Osteoblast (primary cell): ENCODE measurements at places on chromosomes 5 and 9. TPM values are rescaled to one million over a fixed set of nuclear protein-coding genes. Genes with fewer than 3 reads are reported as not detected.
A peak's percentile ranks its signal among the peaks of the same experiment; 100 is the strongest.

The VCAN gene
- 543 and 658 TPM in 2 replicates for total RNA-seq

The MVB12B gene
- 5.4 and 8.0 TPM in 2 replicates for total RNA-seq

The INSL4 gene
- not detected in 2 replicates for total RNA-seq

The MACROH2A1 gene
- 150 and 162 TPM in 2 replicates for total RNA-seq

GRCh38 chr5:171420431-171421241 is 1.2 kb downstream of the FGF18 start:
- peak; percentile 97 for DNase-seq

- DNase-seq: no peak
Measured at GRCh38 chr5:166166071-166166470, 2125.4 kb upstream of the WWC1 start.

- no peak for DNase-seq
Measured at GRCh38 chr5:167653645-167654106, 637.8 kb upstream of the WWC1 start.
